ENCODE measurements at places on chromosomes 13 and 19. TPM values are rescaled to one million over a fixed set of nuclear protein-coding genes. Genes with fewer than 3 reads are reported as not detected.

ZNF285 gene
- total RNA-seq, result 3.5 TPM

ZNF579 gene
- total RNA-seq, result 9.4 TPM

RYR1 gene
- total RNA-seq, result 0.64 TPM

ZNF534 gene
- total RNA-seq, result 0.22 TPM

PLPP2 gene
- total RNA-seq, result 0.72 TPM

- no peaks in the 10 kb centered on the region for H3K36me3 ChIP-seq
- no peaks in the 10 kb centered on the region for H3K27me3 ChIP-seq
- no peak overlapping the region for H3K4me3 ChIP-seq
- H3K27ac ChIP-seq, result no peak overlapping the region
- peaks cover 10% of the 10 kb centered on the region for H3K4me1 ChIP-seq
Observed at GRCh38 chr13:43431290-43431716, 355.5 kb downstream of the ENOX1 start.

GRCh38 chr19:50300814-50301606, 28.2 kb downstream of the KCNC3 start:
- no peak overlapping the region for H3K4me3 ChIP-seq
- H3K27ac ChIP-seq, result no peak overlapping the region
- no peaks in the 10 kb centered on the region for H3K36me3 ChIP-seq
- no peaks in the 10 kb centered on the region for H3K4me1 ChIP-seq
- DNase-seq, result no peak

DNA sequence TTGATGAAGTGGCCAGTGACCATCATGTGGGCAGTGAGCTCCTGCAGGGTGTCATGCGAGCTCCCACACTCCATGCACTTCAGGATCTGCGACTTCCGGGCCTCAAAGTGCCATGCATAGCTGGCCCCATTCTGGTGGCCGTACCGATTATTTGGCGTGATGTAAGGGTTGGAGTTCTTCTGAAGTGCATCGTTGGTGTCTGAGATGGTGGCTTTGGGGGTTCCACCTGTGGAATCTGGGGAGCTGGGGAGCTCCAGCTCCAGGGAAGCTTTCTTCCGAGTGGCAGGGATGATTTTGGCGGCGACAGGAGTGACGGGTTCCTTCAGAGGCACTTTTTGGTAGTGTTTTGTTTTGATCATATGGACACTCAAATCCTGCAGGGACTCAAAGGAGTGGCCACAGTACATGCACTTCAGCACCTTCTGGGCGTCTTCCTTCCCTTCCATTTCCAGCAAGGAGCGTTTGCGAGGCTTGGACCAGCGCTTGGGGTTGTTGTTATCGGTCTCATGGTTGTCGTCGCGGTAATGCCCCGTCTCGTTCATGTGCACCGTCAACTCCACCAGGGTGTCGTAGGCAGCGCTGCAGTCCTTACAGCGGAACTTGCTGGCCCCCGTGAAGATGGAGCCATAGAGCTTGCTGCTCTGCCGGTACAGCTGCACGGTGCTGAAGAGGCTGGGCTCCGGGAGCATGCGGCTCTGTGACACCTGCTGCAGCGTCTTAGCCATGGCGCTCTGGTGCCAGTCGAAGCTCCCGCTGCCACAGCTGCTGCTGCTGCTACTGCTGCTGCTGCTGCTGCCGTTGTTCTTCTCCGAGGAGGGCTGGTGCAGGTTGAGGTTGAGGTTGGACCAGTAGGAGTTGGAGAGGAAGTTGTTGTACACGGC, 70.4 kb downstream of the TSHZ3 start:
- no peak for DNase-seq
- no peak overlapping the region for H3K4me3 ChIP-seq
- no peak overlapping the region for H3K27ac ChIP-seq
- peaks cover 19% of the 10 kb centered on the region for H3K36me3 ChIP-seq

GRCh38 chr13:77523834-77524728, 11.4 kb upstream of the SCEL start:
- peaks cover 3% of the 10 kb centered on the region for H3K27me3 ChIP-seq
- H3K27ac ChIP-seq, result no peak overlapping the region
- no peaks in the 10 kb centered on the region for H3K36me3 ChIP-seq
- no peaks in the 10 kb centered on the region for H3K4me1 ChIP-seq
- H3K4me3 ChIP-seq, result no peak overlapping the region

DNA sequence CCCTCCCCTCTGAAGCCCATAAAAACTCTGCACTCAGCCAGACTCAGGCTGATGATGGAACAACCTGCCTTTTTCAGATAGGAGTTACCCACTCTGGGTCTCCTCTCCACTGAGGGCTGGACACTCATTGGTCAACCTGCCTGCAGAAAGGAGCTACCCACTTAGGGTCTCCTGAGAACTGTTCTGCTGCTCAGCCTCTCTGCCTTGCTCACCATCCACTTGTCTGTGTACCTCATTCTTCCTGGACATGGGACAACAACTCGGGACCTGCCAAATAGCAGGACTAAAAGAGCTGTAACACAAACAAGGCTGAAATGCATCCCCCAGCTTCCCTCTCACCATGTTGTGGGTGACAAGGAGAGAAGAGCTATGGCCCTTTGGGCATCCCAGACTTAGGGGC, 18.4 kb upstream of the RCBTB2 start:
- no peaks in the 10 kb centered on the region for H3K4me1 ChIP-seq
- no peak overlapping the region for H3K4me3 ChIP-seq
- H3K36me3 ChIP-seq, result no peaks in the 10 kb centered on the region
- no peaks in the 10 kb centered on the region for H3K27me3 ChIP-seq
- H3K27ac ChIP-seq, result no peak overlapping the region

DNA sequence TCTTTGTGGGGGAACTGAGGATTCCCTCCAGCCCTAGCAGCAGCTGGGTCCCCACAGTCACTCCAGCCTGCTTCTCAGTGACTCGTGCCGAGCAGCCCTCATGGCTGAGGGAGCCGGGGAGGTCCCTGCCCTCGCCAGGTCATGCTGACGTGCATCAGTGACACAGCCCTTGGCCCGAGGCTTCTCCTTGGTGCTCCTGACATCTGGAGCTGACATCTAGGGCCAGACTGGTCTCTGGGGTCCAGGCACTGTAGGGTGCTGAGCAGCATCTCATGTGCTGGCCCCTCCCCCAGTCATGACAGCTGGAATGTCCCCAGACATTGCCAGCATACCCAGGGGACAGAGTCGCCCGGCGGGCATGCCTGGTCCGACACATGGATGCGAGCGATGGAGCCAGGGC, 14.4 kb downstream of the COMP start:
- H3K4me3 ChIP-seq, result no peak overlapping the region
- H3K27ac ChIP-seq, result no peak overlapping the region
- H3K36me3 ChIP-seq, result no peaks in the 10 kb centered on the region
- peaks cover 4% of the 10 kb centered on the region for H3K4me1 ChIP-seq
- peaks cover 42% of the 10 kb centered on the region for H3K27me3 ChIP-seq

DNA sequence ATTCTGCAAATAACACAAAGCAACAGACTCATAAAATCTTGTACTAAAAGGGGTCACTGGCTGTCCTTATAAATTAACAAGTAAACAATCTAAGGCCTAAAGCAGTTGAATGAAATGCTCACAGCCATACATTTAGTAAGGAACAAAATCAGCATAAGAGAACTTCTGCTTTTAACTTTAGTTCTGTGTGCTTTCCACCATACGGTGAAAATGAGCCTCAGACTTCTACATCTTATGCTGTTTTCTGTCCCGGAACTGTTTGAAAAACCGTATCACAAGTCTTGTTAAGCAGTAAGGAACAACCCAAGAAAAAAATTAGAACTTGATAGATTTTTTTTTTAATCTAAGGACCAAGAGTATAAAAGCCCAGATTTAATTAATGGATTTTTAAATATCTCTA, 549.1 kb upstream of the MIR17HG start:
- no peak overlapping the region for H3K4me3 ChIP-seq
- H3K27me3 ChIP-seq, result no peaks in the 10 kb centered on the region
- peaks cover 16% of the 10 kb centered on the region for H3K4me1 ChIP-seq

DNA sequence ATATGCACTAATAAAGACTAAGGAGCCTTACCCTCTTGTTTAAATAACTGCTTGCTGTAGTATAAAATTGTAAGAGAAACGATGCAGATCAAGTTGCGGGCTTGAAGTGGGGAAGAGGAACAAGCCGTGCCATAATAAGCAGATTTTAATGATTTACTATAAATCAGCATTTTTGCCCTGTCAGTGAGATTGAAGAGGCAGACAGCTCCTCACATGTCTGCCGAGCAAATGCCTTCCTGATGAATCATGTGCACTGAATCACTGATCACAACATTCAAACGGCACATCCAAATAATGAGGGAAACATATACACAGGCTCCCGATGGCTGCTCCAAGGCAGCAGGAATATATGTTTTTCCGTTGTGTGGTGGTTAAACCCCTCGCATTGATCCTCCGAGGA, 282.9 kb downstream of the TSHZ3 start:
- H3K4me3 ChIP-seq, result no peak overlapping the region
- H3K4me1 ChIP-seq, result no peaks in the 10 kb centered on the region
- H3K27ac ChIP-seq, result no peak overlapping the region
- no peaks in the 10 kb centered on the region for H3K36me3 ChIP-seq
- H3K27me3 ChIP-seq, result peaks cover 36% of the 10 kb centered on the region

DNA sequence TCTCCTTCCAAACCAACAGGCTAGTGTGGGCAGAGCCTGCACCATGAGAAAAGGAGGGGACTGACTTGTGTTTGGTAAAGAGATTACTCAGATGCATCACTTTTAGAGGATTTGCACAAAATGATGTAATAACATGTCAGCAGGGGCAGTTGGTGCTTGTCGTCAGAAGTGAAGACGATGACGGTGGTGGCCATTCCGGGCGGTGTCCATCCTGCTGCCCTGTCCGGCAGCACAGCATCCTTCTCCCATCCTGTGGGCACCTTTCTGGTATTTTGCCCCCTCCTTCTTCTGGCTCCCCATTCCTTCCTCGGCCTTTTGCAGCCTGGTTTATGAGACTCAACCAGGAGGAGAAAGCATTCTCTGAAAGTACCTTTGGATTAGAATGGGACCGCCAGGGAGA, 160.1 kb downstream of the TEX29 start:
- no peak for DNase-seq
- no peak overlapping the region for H3K27ac ChIP-seq
- H3K4me1 ChIP-seq, result no peaks in the 10 kb centered on the region
- H3K4me3 ChIP-seq, result no peak overlapping the region

DNA sequence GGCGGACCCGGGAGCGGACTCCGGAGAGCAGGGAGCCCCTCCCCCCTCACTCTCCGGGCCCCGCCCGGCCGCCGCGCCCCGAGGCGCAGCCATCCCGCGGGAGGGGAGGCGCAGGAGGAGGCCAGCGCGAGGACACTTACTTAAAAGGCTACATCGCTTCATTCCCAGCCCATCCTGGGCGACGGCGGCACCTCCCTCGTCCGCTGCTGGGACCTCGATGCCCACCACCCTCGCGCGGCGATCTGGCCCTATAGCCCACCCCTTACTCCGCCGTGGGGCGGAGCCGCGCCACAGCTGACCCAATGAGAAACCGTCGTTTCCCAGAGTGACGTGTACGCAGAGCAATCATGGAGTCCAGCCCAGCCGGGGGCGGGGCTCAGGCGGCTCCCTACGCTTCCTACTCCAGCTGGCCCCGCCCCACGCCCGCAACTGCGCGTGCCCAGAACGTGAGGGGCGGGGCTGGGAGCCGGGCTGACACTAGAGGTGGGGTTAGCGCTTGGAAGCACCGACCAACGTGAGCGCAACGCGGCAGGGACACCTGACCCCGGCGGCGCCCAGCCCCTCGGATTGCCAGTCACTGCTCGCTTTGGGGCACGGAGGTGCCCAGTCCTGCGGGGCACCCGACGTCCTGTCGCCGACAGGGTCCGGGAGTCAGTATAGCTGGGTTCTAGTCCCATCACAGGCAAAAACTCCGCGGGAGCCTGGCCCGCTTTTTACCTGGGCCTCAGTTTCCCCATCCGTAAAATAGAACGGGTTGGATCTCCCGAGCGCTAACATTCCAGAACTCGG, at the start of gene ANKRD27:
TSS of gene ANKRD27 (minus strand) at position 250 of the 789 bp plus-strand sequence. CDS start 16,165 bp downstream, outside the sequence.
- no peaks in the 10 kb centered on the region for H3K27me3 ChIP-seq
- DNase-seq, result peak; percentile 97
- H3K36me3 ChIP-seq, result no peaks in the 10 kb centered on the region

- peak; percentile 34 for DNase-seq
- peaks cover 13% of the 10 kb centered on the region for H3K4me1 ChIP-seq
- peaks cover 6% of the 10 kb centered on the region for H3K27me3 ChIP-seq
- H3K27ac ChIP-seq, result no peak overlapping the region
- H3K4me3 ChIP-seq, result no peak overlapping the region
Observed at GRCh38 chr19:31312009-31312676, 37.1 kb downstream of the TSHZ3 start.

DNA sequence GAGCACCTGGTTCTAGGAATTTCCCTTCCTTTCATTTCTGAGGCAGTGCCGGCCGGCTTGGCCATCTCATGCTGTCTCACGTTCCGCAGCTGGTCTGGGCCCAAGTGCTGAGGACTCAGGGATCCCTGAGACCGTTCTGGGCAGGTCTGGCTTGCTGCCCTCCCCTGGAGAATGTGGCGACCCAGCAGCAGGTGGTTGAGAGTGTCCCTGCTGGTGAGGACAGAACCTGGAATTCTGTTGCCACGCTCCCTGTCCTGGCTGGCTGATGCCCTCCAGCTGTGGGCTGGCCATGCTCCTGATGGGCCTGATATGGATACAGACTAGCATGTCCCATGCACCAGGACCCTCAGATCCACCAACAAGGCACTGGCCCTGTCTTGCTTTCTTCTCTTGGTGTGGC, 114.0 kb upstream of the C1QTNF9B start:
- H3K27me3 ChIP-seq, result no peaks in the 10 kb centered on the region
- H3K27ac ChIP-seq, result no peak overlapping the region
- H3K36me3 ChIP-seq, result no peaks in the 10 kb centered on the region
- H3K4me1 ChIP-seq, result no peaks in the 10 kb centered on the region

- no peak overlapping the region for H3K4me3 ChIP-seq
- H3K27ac ChIP-seq, result no peak overlapping the region
- H3K27me3 ChIP-seq, result no peaks in the 10 kb centered on the region
Observed at GRCh38 chr13:31945202-31945961, 86.2 kb upstream of the FRY start.

DNA sequence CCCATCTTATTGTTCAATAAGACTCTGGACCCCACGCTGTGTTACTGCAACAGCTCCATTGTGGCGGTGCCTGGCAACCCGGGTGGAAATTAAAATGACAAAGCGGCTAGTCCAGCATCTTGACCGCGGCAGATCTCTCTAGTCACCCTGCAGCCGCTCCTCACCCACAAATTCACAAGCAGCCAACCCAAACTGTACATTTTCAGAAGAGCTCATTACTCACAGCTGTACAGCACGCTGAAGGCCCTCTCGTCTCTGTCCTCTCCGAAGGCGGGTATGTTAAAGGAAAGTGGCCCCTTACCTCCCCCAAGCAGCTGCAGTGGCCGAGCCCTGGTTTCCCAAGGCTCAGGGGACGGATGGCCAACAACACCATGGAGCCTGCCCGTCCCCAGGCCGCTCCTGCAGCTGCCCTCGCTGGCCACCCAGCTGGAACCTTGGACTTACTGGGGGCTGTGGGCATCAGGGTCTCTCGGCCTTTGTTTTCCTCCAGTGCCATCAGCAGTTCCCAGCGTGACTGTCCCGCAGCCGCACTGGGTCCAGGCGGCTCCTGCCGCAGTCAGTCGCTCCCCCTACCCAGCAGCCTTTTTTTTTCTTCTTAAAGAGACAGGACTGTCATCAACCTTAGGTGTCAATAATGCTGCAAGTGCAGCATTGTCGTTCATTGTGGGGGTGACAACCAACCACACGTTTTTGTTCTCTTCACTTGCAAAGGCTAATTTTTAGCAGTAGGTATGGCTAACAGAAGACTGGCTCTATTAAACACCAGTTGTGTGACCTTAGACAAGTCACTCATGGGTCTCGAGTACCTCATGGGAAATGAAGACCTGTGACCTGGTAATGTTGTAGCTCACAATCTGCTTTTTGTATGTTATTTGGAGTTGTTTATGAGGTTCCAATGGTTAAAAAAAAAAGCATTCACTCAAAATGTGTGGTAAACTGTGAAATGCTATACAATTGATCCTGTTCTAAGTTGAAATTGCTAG, at the start of gene SACS:
TSS of gene SACS (minus strand) at position 532 of the 983 bp plus-strand sequence. CDS start 22,463 bp downstream, outside the sequence.
- H3K4me1 ChIP-seq, result peaks cover 7% of the 10 kb centered on the region
- H3K4me3 ChIP-seq, result peak within 1 kb of the TSS; percentile 48
- no peaks in the 10 kb centered on the region for H3K27me3 ChIP-seq

GRCh38 chr13:64371045-64371444, 2859.1 kb downstream of the PCDH9 start:
- no peaks in the 10 kb centered on the region for H3K27me3 ChIP-seq
- no peak for DNase-seq
- no peaks in the 10 kb centered on the region for H3K36me3 ChIP-seq

Data from heart right ventricle (tissue), 16 donors.